NCI-H345 (cell line): ENCODE measurements at places on chromosomes 2 and 18.

DNA sequence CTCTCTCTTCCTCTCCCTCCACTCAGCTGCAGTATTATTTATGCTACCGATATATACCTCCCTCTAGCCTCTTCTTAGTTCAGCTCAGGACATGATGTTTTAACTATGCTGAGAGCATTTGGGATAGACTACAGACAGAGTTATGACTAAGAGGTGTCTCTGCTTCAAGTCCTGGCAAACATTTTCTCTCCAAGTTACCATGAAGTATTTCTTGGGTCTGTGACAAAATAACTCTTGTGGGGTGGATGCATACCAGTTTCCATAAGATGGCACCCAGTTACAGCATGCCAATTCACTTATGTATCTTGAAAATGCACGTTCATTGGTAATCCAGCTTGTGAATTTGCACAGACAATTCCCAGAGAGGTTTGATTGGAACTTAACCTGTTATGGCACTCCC lies 737.6 kb downstream of the SLC4A3 start:
- no peak for DNase-seq

DNA sequence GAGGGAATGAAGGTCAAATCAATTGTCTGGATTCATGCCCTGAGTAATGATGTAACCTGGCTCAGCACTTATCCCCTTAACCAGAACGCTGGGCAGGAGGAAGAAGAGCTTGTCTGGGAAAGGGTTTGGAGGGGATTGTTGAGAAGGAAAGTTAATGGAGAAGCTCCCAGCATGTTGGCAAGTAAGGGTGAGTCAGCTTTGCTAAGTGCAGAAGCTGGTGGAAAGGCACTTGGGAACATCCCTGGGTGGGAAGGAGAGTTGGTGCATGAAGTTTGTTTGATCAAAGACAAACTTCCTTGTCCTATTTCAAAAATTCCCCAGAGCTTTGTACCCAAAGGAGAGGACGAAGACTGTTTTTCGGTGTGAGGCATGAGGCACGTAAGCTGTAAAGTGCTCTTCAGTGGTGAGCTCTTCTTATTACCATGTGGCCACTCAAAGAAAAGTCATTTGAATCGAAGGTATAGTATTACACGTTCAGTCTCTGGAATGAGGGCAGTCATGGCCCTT lies 17.6 kb upstream of the DAW1 start:
- DNase-seq, result no peak

DNA sequence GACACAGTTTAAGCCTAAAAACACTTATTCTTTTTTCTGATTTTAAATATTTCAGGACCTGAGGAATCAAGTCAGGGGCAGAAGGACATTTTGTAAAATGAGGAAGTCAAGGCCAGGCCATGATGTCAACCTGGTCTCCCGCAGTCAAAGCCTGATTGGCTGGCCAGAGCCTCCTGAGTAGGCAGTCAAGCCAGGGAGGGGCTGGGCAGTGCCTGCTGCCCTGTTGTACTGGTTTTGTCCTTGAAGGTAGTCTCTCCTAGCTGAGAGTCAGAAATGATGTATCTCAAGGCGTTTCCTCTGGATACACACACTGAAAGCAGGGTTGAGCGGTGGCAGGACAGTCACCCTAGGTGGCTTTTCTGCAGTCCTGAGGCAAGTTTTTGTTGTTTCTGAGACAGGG lies 19.8 kb downstream of the CCT7 start:
- no peak for DNase-seq

DNA sequence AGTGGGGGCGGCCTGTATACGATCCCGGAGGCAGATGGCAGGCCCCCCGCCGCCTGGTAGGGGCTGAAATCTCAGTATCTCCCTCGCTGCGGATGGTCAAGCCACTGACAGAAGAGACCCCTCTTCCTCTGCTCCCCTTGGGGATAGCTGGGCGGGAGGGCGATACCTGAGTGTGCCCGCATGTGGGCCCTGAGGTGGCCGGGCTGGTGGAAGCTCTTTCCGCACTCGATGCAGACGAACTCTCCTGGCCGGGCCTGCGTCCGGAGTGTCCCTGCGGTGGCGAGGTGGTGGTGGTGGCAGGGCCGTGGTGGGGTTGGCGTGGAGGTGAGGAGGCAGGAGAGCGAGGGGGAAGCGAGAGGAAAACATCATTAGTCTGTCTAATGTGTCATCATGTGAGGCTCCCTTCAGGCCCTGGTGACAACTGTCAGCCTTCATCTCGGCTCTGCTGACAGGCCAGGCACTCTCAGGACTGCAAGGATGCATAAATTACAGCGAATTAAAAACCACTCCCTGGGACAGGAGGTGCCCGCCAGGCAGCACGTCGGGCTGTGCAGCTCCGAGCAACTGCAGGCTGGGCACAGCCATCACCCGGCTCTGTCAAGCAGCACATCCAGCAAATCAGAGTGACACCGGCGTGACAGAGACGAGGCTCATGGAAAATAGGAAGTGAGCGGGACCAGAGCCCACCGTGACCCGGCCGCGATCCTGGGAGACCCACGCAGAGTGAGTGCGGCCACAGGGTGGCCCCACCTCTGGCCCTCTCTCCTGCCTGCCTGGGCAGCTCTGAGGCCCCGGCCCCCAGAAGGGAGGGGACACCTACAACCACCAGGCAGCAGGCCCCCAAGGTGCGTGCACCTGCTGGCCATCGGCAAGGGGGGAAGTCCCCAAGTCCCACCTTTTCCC lies 123.5 kb downstream of the ZNF516 start:
- no peak for DNase-seq

- DNase-seq, result peak; percentile 57
These were observed 667.2 kb downstream of the ZEB2 start for GRCh38 chr2:143852759-143853158.
